ENCODE measurements at places on chromosomes 13 and 19. TPM values are rescaled to one million over a fixed set of nuclear protein-coding genes. Genes with fewer than 3 reads are reported as not detected.

The NFIX gene
- 185 TPM for total RNA-seq

The CYP2S1 gene
- total RNA-seq: under 0.01 TPM

The FAM216B gene
- total RNA-seq: 0.74 TPM

The FFAR3 gene
- total RNA-seq: under 0.01 TPM

The SYT3 gene
- 22.9 TPM for total RNA-seq
